MM.1S (cell line): ENCODE measurements at places on chromosomes 3 and 15.

DNA sequence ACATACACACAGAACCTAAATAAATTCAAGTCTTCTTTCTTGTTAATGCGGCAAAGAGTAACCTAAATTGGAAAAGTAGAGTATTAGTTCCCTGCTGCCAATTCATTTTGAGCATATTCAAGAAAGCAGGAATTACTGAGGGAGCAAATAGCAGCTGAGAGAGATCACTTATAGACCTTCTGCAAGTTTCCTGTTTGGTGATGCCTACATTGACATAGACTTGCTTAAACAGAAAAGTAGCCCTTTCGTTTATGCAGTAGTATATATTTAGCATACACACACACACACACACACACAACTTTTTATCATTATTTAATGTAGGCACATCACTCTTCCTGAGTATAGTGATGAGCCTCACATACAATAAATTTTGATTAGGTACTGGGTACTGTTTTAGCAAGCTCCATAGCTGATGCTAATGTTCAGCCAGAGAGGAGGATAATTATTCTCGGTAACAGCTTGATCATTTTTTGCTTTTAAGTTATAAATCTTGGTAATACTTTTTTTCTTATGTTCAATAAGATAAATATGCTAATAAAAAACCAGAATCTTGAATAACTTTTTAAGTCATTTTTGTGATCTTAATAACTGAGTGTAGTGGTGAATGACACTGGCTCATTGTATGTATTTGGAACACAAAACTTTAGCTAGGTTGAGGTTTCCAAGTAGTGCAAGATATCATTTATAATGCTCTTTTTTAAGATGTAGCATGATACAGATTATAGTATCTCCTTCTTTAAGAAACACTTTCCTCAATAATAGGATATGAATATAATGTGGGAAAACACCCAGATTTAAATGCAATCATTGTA, 174.7 kb downstream of the MBNL1 start:
- DNase-seq: peak; percentile 15

GRCh38 chr3:173065543-173065981, 75.5 kb downstream of the SPATA16 start:
- DNase-seq: peak; percentile 86

DNA sequence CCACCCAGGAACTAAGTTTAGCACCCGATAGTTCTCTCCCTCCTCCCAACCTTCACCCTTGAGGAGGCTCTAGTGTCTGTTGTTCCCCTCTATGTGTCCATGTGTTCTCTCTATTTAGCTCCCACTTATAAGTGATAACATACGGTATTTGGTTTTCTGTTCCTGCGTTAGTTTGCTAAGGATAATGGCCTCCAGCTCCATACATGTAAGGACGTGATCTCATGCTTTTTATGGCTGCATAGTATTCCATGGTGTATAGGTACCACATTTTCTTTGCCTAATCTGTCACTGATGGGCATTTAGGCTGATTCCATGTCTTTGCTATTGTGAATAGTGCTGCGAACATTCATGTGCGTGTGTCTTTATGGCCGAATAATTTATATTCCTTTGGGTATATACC, 66.9 kb upstream of the TRA2B start:
- DNase-seq: no peak

GRCh38 chr3:182671942-182672341, 121.4 kb upstream of the ATP11B start:
- DNase-seq: no peak

- DNase-seq: no peak
Measured at GRCh38 chr3:11544412-11545181, 99.1 kb downstream of the VGLL4 start.

DNA sequence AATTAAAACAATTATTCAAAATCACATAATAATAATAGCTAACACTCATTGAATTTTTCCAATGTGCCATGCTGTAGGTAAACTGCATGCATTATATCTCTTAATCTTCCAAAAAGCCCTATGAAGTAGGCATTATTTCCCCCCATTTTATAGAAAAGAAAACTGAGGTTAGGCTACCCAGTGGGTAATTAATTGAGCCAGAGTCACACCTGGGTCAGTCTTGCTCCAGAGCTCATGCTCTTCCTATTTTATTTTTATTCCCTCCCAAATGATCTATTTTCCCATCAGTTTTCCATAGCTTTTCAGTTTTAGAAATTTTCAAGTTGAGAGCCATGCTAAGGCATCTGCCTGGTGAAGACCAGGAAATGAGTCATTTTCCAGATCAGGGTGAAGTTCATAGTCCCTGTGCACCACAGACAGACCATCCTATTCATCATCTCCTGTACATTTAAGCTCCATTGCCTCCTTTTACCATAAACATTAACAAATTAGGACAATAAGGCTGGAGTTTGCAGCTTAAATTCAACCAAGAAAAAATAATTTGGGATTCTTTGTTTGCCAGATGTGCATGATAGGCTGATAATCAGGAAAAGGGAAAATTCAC, 417.3 kb downstream of the OTOL1 start:
- DNase-seq: no peak

DNA sequence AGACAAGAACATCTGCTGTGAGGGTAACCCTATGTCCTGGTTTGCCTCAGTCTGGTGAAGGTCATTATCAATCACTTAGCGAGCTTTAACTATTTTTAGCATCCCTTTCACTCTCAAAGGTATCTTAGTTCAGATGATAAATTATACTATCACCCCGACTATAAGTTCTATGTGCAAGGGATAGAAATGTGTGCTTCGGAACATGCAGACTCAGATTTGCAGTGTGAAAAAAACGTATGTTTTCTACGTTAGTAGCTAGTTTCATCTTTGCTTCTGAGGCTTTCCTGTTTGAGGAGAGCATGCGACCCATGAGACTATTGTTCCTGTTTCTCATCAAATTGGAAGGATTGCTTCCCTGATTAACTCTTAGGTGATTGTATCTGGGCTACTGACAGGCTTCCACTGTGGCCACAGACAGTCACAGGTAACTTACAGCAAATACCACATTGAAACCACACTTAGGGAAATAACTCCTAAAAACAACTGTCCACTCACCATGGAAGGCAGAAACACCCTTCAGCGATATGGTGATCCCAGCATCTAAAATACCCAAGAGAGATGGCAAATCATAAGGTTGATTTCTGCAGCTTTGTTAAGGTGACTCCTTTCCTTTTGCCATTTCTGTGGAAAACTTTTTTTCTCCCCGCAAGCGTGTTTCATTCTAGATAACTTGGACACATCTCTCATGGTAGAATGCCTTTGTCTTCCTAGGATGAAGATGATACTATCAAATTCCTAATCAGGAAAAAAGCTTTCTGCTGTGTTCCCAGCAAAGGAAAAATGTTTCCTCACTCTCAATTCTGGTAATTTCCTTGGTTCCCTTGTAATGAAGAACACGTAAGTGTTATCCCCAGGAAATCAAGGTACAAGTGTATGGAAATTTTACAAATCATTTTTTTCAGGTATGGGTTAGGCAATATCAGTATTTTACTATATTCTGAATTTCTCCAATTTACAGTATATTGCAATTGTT, 5.2 kb downstream of the GCSAM start:
- peak; percentile 42 for DNase-seq

GRCh38 chr3:195905970-195906864, 2.1 kb downstream of the TNK2 start:
- peak; percentile 75 for DNase-seq

DNA sequence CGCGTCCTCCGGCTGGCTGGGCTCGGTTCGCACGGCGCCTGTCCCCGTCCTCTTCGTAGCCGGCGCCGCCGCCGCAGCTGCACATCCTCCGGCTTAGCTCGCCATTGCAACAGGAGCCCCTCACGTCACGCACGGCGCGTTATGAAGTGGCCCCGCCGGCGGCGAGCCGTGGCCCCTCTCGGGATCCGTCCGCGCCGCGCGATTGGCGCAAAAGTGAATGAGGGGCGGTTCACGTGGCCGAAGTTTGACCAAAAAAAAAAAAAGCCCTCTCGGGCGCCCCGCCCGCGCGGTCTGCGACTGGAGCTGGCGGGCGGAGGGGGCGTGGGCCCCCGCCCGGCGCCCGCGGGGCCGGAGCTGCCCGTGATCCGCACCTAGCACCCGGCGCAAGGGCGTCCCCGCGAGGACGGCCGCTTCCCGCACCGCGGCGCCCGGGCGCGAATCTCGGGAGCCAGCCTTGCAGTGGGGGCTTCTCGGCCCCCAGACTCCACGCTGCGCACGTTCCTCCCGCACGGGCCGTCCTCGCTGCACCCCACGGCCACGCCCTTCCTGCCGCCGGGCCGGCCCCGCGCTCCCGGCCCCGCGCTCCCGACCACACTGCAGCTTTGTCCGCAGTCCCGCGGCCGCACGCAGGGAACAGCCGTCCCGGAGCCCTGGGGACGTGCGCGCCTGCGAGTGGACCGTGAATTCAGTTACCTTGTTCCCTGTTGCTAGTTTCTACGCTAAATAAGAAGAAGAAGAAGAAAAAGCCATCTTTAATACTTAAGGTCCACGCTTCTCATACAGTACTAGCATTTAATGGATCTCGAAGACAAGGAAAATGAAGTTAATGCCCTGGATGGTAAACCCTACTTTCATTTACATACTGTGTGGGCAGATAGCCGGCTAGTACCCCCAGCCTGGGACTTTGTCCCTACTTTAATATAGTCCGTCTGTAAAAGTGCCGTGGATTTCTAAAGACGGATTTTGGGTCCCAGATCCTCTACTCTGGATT, at the start of gene CHSY1:
Gene CHSY1 (minus strand): TSS at position 219 of the 991 bp plus-strand sequence. CDS start 592 bp downstream, outside the sequence.
- DNase-seq: peak; percentile 91

GRCh38 chr3:198112031-198112430, 152.0 kb downstream of the LMLN start:
- DNase-seq: no peak

DNA sequence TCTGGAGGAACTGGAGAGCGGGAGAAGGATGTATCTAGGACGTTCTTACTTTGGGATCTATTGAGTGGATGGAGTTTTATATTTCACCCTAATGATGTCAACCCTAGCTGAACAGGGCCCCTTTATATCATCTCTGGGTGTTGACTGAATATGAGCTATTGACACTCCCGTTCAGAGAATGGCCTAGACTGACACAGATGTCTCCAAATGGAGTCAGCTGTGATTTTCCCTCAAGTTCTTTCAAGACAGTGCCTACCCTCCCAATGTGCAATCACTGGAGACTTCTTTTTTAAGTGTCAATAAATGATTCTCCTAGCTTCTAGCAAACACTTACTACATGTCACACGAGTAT, 63.8 kb downstream of the FRMD4B start:
- DNase-seq: no peak

GRCh38 chr15:70094690-70095311, 2.9 kb downstream of the TLE3 start:
- DNase-seq: peak; percentile 22

DNA sequence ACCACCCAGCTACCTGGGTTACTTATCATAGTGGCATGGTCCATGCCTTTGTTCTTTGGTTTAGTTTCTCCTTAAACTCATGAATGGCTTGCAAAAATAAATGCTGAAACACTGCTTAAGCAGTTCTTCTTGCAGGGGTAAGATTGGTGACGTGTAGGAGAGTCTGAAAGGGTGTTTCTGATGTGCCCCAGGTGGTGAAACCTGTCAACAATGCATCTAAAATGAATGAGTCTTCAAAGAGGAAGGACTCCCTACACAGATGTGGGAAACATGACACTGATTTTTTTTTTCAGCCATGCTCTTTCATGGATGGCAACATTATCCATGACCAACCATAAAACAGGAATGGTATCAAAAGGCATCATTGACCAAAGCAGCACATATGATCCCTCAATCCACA, 72.0 kb downstream of the KCNH8 start:
- DNase-seq: no peak

- DNase-seq: peak; percentile 36
Measured at GRCh38 chr3:3172627-3173026, 6.9 kb downstream of the CRBN start.

GRCh38 chr3:134179508-134179907, 71.2 kb downstream of the RYK start:
- no peak for DNase-seq

DNA sequence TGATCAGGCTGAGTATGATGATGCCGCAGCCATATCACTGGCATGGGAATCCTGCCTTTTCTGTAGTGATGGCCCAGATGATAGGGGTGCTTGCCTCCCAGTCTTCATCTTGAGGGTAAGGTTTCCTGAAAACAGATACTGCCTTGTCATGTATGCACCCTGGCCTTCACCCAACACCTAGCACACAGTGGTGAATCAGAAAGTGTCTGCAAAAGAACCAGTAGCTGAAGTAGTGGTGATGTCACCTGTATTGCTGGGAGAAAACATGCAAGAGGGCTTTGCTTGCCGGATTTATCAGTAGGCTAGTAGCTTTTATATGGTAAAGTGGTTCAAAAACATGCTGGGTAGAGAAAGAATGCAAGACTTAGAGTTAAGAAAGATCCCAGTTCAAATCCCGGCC, 419.8 kb upstream of the WNT5A start:
- no peak for DNase-seq

GRCh38 chr3:24748520-24748919, 253.9 kb upstream of the THRB start:
- DNase-seq: no peak

DNA sequence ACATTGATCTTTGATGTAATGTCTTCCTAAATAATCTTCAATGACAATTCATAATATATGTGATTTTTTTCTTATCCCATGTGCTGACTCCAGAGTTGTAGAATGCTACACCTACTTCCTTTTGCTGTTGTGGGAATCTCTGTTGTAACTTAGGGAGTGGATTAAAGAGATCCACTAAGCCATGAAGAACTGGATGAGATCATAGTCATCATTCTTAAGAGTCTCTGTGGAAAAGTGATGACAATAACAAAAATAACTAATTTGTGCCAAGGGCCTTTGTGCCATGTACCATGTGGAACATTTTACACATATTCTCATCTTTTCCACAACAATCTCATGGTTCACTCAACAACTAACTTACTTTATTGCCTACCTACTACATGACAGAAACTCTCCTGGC, 162.9 kb upstream of the PDZRN3 start:
- no peak for DNase-seq

GRCh38 chr3:165938986-165939540, 101.8 kb upstream of the BCHE start:
- no peak for DNase-seq

DNA sequence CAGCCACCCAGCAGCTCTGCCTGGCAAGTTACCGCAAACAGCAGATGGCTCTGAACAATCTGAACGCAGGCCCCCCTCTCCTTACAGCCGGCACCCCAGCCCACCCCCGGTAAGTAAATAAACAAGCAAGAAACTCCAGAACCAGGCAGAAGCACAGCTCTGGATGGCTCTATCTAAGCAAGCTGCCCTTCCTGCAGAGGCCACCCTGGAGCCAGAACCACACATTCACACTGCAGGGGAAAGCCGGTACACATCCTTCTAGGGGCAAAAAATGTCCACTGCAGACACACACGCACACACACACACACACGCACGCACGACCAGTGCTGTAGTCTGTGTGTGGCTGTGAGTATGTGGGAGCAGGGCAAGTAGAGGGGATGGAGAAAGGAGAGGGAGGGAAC, 63.9 kb downstream of the ADCY5 start:
- DNase-seq: no peak

DNA sequence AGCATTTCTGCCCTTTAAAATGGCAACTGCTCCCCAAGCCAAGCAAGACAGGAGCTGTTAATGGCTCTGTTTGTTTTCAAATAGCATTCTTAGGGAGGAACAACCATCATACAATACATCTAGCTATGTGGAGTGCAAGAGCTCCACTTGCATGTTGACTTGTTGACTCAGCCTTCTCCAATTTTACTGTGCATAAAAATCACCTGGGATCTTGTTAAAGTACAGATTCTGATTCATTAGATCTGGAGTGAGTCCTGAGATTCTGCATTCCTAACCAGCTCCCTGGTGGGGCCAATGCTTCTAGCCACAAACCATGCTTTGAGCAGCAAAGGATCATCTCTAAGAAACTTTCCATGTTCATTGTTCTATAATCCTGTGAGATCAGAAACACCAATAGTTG, 171.4 kb downstream of the THRB start:
- no peak for DNase-seq

GRCh38 chr3:107988460-107989175, 102.2 kb downstream of the CD47 start:
- DNase-seq: no peak
